ENCODE measurements at places on chromosomes 4 and X.

- DNase-seq, result no peak
Measured at GRCh38 chrX:132369617-132370326, 119.1 kb downstream of the MBNL3 start.

GRCh38 chrX:153688911-153689590 is 1.3 kb downstream of the SLC6A8 start:
- DNase-seq, result no peak

- DNase-seq, result no peak
Measured at GRCh38 chr4:2852481-2852921, 8.9 kb downstream of the ADD1 start.

- no peak for DNase-seq
Measured at GRCh38 chrX:19698691-19699090, 183.4 kb upstream of the MAP3K15 start.

GRCh38 chrX:107107459-107107858 is 11.2 kb downstream of the RBM41 start:
- DNase-seq, result no peak

- no peak for DNase-seq
Measured at GRCh38 chrX:39903937-39904336, 193.8 kb downstream of the BCOR start.

- DNase-seq, result no peak
Measured at GRCh38 chr4:127355743-127356142, 277.0 kb upstream of the INTU start.

DNA sequence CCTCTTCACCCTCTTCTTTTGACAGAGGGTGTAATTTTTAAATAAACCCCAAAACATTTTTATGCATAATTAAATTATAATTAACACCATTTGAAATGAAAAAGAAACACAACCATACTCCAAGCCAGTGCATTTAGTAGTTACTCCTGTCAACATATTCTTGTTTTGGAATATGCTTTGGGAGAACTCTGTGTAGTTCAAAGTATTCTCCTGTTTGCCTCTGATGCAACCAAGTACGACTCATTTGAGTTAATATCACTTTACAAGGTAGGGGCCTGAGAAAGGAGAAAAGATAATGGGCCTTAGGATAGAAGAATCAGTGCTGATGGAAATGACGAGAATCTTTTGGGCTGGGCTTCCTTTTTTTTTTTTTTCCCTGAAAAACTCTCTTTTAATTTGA is 2.7 kb downstream of the PTPN13 start:
- DNase-seq, result no peak

DNA sequence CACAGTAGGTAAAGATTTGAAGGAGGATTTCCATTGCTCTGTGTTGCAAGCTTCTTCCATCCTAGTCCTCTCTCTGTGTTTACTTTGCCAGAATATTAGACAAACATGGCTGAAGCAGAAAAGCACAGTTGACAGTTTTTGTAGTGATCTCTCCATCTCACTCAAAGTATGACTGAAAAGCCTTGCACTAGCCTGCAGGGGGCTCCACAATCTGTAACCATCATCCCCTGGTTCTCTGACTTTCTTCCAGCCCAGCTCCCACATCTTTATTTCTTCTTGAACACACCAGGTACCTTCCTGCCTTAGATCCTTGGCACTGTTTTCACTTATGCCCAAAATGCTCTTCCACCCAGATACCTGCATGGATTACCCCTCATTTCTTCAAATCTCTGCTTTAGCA is 34.1 kb upstream of the HHIP start:
- no peak for DNase-seq

GRCh38 chr4:74934016-74934831 is 1.3 kb downstream of the PARM1 start:
- DNase-seq, result no peak

- DNase-seq, result no peak
Measured at GRCh38 chrX:142249721-142250120, 44.6 kb upstream of the MAGEC2 start.

- DNase-seq, result no peak
Measured at GRCh38 chr4:123995936-123996335, 599.3 kb downstream of the SPRY1 start.

DNA sequence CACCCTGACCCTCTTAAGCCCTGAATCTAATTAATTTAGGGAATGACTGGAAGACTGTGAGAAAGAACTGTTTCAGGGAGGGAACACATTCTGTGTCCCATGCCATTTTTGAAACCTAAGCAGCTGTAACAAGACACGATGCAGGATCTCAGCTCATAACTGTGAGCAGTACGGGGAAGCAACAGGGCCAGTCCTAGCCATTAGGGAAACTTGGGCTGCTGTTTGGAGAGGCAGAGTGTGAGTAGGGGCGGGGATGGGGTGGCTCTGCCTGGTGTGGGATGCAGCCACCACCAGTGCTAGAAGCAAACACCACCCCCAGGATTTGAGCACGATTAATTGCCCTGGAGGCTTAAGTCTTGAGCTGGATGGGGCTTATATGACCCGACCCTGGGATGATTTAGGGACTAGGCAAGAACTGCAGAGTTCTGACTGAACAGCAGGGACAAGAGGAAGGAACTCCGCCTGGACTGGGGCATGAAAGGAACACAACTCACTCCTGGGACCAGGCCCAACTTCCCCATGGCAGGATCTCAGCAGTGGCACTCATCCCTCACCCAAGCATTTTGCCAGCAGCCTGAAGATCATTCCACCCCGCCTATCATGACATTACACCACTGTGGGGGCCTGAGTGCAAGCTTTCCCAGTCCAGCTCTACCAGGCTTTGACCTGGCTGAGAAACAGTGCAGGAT is 43.1 kb downstream of the ATRX start:
- no peak for DNase-seq

DNA sequence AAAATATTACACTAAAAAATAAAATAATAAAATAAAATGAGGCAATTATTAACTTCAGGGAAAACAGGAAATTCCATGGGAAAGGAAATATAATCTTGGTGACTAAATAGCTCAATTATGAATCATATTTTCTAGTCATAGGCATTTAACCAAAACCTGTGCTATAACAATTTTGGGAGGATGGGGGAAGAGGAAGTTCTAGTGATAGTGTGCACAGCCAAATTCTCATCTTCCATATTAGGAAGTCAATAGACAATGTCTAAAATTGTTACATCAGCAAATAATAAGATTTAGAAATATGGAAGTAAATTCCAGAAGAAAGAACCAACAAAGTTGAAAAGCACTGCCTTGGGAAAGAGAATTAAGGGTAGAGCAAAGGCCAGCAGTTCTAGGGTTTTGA is 2.8 kb downstream of the AWAT2 start:
- DNase-seq, result no peak

- no peak for DNase-seq
Measured at GRCh38 chr4:118850488-118851173, 14.7 kb upstream of the SEC24D start.

DNA sequence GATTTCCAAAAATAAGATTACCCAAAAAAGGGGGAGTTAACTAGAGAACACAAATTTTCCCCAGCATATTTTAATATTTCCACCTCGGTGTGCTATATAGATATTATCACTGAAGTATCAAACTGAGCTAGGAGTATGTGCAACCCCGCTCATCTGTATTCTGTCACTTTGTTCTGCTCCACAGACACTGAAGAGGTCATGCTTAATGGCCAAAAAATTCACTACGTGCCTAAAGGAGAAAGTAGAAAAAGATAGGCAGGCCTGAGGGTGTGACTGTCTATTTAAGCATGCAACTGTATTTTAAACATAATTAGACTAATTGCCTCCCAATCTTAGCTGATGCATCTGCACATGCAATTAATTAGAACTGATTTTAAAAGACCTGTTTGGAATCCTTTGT is 24.5 kb downstream of the SH3RF1 start:
- DNase-seq, result no peak

- no peak for DNase-seq
Measured at GRCh38 chr4:96736352-96736889, 896.5 kb downstream of the PDHA2 start.

DNA sequence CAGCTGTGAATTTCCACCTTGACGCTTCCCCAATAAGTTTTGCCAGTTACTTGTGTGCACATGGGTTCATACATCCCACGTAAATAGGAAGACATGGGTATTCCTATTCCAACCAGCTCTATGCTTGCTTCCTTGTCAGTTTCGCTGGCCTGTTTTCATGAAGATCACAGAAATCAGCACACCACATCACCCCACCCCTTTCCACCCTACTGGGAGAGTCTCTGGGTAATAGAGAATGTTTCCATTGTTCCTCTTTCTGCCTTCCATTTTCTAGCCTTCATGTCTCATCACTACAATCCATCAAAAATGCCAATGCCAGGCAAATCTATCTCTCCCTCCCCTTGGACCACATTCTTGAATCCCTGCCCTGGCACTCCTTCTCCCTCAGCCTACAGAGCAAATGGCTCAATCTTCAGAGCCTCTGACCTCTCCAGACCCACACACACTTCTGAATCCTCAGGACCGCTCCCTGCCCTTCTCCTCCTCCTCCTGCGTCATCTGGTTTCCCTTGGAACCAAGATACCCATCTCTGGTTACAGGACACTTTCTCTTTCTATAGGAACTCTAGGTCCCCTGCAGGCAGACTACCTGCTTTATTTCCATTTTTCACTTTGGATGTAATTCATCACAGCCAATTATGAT is 323.3 kb downstream of the DHX15 start:
- DNase-seq, result no peak

- DNase-seq, result no peak
Measured at GRCh38 chr4:85498068-85498733, 23.3 kb downstream of the ARHGAP24 start.

- DNase-seq, result peak; percentile 65
Measured at GRCh38 chr4:75940692-75941253, at the start of gene NAAA. TSS of gene NAAA (minus strand) at chr4:75941013. CDS start at chr4:75940949, 64 bp downstream.

- no peak for DNase-seq
Measured at GRCh38 chr4:120847019-120847582, 75.4 kb downstream of the PRDM5 start.

DNA sequence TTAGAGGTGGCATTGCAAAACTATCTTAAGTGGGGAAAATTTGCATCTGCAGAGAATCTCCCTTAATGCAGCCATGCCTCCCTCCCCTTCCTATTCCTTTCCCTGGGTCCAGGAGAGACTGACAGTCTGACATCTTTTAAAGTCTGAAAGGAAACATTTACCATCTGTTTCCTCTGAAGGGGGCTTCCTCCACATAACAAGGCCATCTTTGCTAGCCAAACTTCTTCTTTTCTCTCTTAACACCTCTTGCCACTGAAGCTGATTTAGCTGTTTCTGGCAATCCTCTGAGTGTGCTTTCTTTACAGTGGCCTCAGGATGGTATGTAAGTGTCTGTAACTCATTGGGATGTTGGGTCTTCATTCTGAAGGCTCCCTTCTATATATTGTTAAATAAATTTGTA is 34.6 kb upstream of the AADAT start:
- no peak for DNase-seq

DNA sequence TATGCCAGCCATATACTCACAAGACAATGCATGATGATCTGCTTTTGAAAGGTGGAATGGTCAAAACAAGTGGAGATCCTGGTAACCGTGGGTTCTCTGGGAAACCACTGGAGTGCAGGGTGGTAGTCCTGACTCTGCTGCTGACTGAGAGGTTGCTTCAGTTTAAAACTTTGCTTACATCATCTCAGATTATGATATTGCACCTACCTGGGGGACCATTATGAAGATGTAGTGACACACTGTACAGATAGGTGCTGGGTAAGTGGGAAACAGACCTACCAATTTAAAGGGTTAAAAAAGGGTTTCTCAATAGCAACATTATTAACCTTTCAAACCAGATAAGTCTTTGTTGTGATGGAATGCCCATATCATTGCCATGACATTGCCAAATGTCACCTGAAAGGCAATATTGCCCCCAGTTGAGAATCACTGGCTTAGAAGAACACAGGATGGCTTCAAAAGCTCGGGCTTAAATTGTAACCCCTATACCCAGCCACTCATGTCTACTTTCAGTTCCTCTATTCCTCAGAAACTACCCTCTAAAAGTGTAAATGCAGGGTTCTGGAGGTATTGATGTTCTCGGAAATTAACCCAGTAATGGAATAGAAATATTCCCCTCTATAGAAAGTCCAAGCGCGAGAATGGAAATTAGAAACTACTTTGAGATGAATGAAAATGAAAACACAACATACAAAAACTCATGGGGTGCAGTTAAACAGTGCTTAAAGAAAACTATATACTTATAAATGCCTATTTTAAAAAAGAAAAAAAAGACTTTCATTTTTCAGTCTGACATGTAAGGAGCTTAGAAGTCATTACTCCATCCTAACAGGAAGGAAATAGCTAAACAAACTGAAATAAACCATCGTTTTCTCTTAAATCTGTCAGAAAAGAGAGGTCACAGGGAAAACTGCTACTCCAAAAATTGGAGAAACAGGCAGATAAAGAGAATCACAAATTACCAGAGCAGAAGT is 65.8 kb downstream of the ARHGEF6 start:
- DNase-seq, result no peak

DNA sequence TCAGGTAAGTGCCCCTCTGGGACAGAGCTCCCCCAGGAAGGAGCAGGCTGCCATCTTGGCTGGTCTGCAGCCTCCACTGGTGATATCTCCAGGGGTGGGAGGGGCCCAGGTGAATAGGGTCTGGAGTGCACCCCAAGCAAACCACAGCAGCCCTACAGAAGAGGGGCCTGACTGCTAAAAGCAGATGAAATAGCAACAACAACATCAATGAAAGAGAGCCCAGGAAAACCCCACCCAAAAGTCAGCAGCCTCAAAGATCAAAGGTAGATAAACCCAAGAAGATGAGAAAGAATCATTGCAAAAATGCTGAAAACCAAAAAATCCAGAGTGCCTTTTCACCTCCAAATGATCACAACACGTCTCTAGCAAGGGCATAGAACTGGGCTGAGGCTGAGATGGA is 92.5 kb upstream of the PAGE3 start:
- no peak for DNase-seq

DNA sequence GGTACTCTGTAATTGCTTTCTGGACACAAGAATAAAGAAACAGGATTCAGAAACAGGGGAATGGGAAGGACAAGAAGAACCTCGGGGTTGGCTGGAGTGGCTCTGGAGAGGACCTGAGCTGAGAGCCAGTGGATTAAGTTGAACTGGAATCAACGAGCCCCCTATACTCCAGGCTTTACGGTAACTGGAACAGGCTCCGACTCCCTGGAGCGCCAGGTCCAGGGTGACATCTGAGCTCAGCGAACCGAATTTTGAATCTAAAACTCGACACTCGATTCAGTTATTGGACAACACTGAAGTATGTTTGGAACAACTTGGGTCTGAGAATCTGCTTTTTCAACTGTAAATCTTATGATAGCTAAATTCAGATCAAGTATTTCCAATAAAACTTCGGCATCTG is 23.9 kb downstream of the HMX1 start:
- no peak for DNase-seq

DNA sequence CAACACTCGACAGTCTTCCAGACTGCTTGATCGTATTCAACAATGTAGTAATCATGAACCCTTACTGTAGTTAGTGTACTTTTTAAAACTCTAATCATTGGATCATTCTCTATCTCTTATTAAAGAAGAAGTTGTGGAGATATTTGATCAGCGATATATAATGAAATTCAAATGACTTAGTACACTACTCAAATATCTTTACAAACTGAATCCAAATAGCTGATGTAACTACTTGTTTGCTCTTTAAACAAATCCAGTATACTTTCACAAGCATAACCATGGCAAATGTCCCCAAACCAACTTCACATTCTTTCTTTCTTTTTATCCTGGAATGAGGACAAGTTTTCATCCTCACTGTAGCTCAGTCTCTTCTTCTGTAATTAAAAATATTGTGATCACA is 1569.9 kb upstream of the ADGRL3 start:
- DNase-seq, result no peak
